ENCODE measurements at places on chromosomes 7 and 10.
A peak's percentile ranks its signal among the peaks of the same experiment; 100 is the strongest.

GRCh38 chr7:11343818-11344413 lies 370.2 kb downstream of the PHF14 start:
- peak; percentile 45 for DNase-seq

- DNase-seq, result no peak
Measured at GRCh38 chr7:2869981-2870380, 25.9 kb upstream of the GNA12 start.

DNA sequence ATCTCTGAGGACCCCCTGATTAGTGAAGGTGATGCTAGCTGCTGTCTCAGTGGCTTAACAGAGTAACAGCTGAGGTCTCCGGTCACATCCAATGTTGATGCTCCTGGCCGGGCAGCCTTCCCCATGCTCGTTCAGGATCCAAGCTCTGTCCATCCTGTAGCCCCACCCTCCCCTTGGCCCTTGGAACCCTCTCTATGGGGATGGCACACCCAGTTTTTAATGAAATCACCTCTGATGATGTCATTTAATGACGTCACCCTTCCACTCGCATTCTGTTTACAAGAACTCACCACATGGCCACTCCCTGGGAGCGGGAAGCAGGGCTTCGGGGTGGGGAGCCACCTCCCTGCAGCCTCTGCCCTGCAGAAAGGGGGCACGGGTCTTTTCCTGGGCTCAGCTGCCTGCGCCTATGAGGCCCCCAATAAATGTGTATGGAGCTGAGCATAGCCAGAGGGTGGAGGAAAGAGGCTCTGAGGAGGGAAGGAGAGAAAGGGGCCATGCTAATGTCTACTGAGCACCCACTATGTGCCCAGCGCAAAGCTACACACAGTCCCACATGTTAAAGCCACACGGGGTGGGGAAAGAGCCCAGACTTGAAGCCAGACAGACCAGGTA lies 95.5 kb downstream of the OAT start:
- no peak for DNase-seq

- DNase-seq, result no peak
Measured at GRCh38 chr10:30047924-30048531, 11.4 kb downstream of the JCAD start.

GRCh38 chr10:114437473-114438292 lies 33.4 kb upstream of the AFAP1L2 start:
- no peak for DNase-seq

GRCh38 chr7:13920053-13920697 lies 69.3 kb downstream of the ETV1 start:
- DNase-seq, result peak; percentile 81

DNA sequence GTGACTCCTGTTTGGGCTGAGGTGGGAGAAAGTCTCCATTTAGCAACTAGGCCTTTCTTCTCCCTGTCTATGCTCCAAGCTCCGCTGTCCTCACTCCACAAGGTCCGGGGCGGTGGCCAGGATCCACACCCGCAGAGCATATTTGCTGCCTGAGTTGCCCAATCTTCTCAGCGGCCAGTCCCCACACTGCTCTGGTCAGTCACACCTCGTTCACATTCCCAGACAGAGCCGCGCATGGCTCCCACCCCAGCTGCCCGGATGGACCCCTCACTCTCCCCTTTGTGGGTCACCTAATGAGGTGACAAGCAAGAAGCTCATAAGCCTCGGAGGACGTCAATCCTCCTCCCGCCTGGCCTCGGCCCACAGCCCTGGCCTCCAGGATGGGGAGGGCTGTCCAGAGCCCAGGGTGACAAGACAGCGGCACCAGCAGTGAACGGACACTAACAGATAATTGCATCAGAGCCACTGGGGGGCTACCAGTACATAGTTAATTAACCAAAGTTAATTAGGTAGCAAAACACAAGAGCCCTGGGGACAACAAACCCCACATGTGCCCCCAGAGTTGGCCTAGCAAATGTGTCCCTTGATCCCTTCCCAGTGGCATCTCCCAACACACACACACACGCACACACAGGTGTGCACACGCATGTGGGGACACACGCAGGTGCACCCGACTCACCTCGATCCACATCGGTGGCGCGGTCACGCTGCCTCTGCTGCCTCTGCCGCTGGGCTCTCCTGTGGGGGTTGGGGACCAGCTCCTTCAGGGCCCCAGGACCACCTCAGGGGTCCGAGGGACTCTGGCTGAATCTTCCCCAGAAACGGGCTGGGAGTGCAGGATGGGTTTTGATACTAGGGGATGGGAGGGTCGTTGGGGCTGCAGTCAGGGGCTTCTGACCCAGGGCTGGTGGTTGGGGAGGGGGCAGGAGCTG lies 11.8 kb downstream of the EPHA1 start:
- no peak for DNase-seq
